ENCODE measurements at places on chromosomes 11 and 22.

DNA sequence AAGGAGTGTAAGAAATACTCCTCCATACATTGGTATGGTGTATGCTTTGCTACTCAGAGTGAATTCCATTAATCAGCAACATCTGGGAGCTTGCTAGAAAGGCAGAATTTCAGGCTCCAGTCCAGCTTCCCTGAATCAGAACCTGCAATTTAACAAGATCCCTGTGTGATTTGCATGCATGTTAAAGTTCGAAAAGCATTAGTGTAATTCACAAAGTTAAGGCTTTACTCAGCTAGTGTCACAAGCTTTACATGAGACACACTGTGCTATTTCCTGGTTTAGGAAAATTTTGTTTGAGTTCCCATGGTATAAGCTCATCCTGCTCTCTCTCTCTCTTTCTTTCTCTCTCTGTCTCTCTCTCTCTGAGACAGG is 37.0 kb upstream of the HEPHL1 start:
- DNase-seq, result no peak

DNA sequence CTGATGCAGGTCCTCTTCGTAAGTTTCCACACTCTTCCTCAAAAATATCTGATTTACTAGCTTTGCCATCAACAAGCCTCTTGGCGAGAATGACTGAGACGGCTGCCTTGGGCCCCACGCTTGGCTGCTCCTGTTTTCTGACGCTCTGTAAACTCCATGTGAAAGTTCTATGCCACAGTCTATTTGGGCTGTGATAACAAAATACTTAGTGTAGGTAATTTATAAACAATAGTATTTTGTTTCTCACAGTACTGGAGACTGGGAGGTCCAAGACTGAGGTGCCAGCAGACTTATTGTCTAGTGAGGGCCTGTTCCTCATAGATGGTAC is 123.2 kb upstream of the SORL1-AS1 start:
- no peak for DNase-seq

GRCh38 chr11:124612567-124613246 is 1.5 kb downstream of the PANX3 start:
- DNase-seq, result no peak

DNA sequence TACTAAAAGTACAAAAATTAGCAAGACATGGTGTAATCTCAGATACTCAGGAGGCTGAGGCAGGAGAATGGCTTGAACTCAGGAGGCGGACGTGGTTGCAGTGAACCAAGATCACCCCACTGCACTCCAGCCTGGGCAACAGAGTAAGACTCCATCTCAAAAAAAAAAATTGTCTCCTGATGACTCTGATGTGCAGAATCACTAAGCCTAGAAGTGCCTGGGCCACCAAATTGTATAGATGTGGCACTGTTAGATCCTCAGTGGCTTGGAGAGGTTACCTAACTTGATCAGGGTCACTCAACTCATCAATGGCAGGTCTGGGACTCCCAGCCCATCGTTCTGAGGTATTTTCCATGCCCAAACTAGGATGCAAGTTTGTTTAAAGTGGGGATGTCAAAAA is 10.6 kb downstream of the PLEKHB1 start:
- no peak for DNase-seq

DNA sequence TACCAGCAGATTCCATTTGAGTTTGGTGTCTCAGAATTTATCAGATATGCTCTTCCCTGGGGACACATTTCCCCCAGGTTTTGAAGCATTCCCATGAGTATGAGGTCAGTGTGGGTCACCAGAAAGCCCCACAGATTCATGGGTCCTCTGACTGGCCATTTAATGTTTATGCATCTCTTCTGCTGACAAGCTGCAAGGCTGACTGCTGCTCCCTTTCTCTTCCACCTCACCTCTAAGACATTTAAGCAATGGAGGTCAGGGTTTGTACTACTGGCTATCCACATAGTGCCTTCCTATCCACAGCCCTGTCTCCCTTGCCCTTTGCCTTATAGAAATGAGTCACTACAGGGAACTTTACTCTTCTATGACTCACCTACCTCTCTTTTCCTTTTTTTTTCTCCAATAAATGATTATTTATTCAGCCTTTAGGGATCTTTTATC is 106.0 kb upstream of the TIMP3 start:
- no peak for DNase-seq
